ENCODE measurements at places on chromosomes 16 and 17.

DNA sequence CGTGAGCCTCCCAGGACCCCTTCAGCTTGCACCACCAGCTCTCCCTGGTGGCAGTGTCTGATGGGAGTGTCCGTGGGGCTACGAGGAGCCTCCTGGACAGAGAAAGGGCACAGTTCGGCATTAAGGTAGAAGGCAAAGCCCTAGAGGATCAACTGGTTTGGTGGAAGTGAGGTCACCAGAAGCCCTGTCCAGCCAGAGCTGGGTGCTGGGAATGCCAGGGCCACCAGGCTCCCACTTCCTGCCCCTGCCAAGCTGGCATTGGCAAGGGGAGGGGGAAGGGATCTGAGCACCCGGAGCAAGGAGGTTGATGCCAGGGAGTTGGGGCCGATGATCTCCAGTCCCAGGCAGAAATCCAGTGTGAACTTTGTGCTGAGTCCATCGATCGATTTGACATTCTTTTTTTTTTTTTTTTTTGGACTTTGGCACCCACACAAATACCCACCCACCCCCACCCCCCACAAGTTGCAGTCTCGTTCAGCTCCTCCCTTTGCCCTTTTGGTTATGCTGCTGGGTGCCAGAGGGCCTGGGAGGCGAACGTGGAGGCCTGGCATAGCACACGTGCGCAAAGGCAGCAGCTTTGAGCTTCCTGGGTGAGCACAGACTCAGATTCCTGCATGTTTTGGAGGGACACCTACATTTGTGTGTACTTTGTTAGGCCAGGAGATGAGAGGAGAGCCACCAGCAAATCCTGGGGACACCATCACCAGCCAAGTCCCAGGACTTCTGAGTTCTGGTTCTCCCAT, 2.1 kb downstream of the NHERF1 start:
- DNase-seq = no peak

DNA sequence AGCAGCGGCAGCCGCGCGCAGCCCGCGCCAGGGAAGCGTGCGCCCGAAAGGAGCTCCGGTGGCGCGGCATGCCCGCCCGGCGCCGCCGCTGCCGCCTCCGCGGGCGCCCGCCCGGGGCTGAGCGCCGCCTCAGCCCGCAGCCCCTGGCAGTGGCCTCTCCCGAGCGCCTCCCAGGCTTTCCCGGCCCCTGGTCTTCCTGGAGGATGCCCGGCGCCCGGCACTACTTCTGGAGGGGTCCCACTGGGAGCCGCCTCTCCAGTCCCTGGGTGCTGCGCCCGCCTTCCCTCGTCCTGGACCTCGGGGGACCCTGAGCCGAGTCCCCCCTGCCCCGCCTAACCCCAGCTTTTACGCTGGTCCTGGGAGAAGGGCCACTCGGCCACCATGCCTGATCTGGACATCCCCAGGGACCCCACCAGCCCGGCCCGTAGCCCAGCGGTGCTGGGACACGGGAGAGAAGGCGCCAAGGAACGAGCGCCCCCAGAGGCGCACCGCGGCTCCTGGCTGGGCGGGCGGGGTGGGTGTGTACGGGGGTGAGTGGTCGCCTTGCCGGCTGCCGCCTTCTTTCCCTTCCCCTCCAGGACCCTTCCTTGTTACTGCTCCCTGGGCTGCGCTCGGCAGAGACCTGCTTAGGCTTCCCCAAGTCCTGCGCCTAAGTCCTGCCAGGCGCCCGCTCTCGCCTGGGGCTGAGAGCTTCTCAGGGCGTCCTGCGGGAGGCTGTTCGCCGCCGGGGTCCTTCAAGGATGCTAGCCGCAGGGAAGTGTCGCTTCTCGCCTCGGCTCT, 704 bp downstream of the ASIC2 start:
- no peak for DNase-seq

DNA sequence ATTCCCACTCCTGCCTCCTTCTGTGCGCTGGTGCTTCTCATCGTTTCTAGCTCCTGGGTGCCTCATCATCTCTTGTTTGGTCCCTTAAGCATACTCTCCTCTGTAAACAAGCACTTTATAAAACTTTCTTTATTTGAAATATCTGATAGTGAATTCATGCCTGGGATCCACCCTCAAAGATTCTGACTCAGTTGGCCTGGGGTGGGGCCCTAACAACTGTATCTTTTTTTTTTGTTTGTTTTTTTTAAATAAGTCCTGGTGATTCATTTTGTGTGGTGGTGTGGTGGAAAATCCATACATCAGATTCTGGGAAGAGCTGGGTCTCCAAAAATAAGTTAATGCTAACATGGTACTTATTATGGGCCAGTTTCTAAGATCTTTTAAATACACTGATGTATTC, 678.3 kb downstream of the TOX3 start:
- DNase-seq = no peak

GRCh38 chr17:77952368-77952767, 6.1 kb upstream of the TNRC6C start:
- DNase-seq = no peak

GRCh38 chr16:57255686-57256415, 10.8 kb downstream of the ARL2BP start:
- DNase-seq = no peak
